Vagina (tissue), 2 donors: ENCODE measurements at places on chromosomes 3 and 15. TPM values are rescaled to one million over a fixed set of nuclear protein-coding genes. Genes with fewer than 3 reads are reported as not detected.

Gene ANP32A
- total RNA-seq: 55.2 TPM

Gene CIDEC
- 51.3 TPM for total RNA-seq

Gene CRYBG3
- 22.6 TPM for total RNA-seq

Gene STT3B
- 65.3 TPM for total RNA-seq

Gene SMAD6
- total RNA-seq: 28.5 TPM

Gene MOBP
- not detected for total RNA-seq

Gene B3GALNT1
- 4.9 TPM for total RNA-seq

Gene TLR9
- total RNA-seq: not detected

Gene GPR176
- 5.4 TPM for total RNA-seq

Gene STRC
- 0.74 TPM for total RNA-seq

DNA sequence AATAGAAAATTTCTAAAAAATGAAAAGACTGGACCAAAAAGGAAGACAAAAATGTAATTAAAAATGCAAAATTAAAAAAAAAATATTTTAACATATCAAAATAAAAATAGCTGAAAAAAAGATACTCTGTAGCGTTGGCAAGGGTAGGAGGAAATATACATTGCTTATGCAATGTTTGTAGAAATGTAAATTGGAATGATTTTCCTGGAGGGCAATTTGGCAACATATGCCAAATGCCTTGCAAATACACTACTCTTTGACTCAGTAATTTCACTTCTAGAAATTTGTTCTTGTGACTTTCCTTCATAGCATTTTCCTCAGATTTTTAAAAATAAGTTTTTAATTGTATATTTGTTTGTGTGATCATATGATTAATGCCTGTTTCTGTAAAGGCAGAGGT, 296.6 kb downstream of the ZNF621 start:
- no peak overlapping the region for H3K4me3 ChIP-seq
- no peaks in the 10 kb centered on the region for H3K36me3 ChIP-seq
- no peaks in the 10 kb centered on the region for H3K27me3 ChIP-seq
- no peaks in the 10 kb centered on the region for H3K4me1 ChIP-seq

- H3K27me3 ChIP-seq: no peaks in the 10 kb centered on the region
- no peaks in the 10 kb centered on the region for H3K36me3 ChIP-seq
- H3K4me3 ChIP-seq: no peak overlapping the region
Measured at GRCh38 chr3:101813817-101814440, 34.9 kb downstream of the NXPE3 start.

GRCh38 chr3:11826628-11827265, 19.9 kb downstream of the TAMM41 start:
- no peak overlapping the region for H3K27ac ChIP-seq
- H3K36me3 ChIP-seq: no peaks in the 10 kb centered on the region
- no peak overlapping the region for H3K4me3 ChIP-seq
- H3K4me1 ChIP-seq: no peaks in the 10 kb centered on the region
- H3K27me3 ChIP-seq: no peaks in the 10 kb centered on the region
- no peak for DNase-seq

DNA sequence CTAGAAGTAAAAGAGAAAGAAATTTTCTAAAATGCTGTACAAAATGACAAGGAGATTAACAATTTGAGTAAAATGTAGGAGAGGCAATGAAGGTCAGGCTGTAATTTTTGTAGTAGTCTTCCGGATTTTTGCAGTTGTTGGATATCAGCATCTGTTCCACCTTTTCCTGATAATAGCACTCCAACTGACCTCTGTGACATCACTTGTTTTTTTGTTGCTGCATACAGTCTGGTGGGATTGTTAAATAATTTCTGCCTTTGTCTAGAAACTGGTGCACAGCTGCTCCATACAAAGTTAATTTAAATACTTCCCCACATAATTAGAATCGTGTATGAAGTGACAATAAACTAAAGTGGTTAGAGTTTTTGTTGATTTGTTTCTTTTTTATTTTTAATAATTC, 731.4 kb downstream of the PLOD2 start:
- no peak overlapping the region for H3K4me3 ChIP-seq
- no peaks in the 10 kb centered on the region for H3K27me3 ChIP-seq
- no peak for DNase-seq
- no peaks in the 10 kb centered on the region for H3K4me1 ChIP-seq

GRCh38 chr15:65406424-65407000, 16.2 kb downstream of the IGDCC4 start:
- no peaks in the 10 kb centered on the region for H3K27me3 ChIP-seq
- no peak for DNase-seq
- H3K4me3 ChIP-seq: no peak overlapping the region
- no peaks in the 10 kb centered on the region for H3K36me3 ChIP-seq

- no peaks in the 10 kb centered on the region for H3K36me3 ChIP-seq
- H3K4me3 ChIP-seq: no peak overlapping the region
- no peak for DNase-seq
- H3K4me1 ChIP-seq: no peaks in the 10 kb centered on the region
- no peak overlapping the region for H3K27ac ChIP-seq
Measured at GRCh38 chr15:74400915-74401757, 32.6 kb downstream of the SEMA7A start.

GRCh38 chr3:67462187-67462586, 192.2 kb downstream of the SUCLG2 start:
- H3K4me3 ChIP-seq: no peak overlapping the region
- DNase-seq: no peak
- H3K4me1 ChIP-seq: no peaks in the 10 kb centered on the region
- H3K27ac ChIP-seq: no peak overlapping the region
- no peaks in the 10 kb centered on the region for H3K27me3 ChIP-seq

- no peaks in the 10 kb centered on the region for H3K36me3 ChIP-seq
- no peak overlapping the region for H3K4me3 ChIP-seq
- H3K27me3 ChIP-seq: no peaks in the 10 kb centered on the region
Measured at GRCh38 chr3:74518610-74519009, 95.8 kb downstream of the CNTN3 start.

GRCh38 chr15:64019764-64020163, 26.5 kb downstream of the DAPK2 start:
- H3K27me3 ChIP-seq: no peaks in the 10 kb centered on the region
- no peak for DNase-seq
- peaks cover 6% of the 10 kb centered on the region for H3K36me3 ChIP-seq
- H3K4me3 ChIP-seq: no peak overlapping the region
- H3K27ac ChIP-seq: no peak overlapping the region

DNA sequence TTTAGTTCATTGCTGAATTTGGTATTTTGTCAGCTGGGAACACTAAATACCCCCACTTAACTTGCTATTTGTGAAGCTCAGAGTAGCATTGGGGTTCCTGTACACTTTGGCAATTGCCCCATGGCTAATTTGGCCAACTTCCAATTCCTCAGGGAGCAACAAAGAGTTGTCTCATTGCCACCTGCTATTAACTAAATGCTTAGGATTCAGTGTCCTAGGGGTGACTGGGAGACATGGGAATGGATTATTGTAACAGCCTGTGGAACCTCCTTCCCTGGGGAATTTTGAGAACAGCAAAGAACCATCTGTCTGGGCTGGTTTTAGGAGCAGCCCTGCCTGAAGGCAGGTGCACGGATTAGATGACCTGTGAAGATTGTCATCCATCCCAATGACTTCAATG, 437.4 kb upstream of the TPRG1 start:
- H3K27ac ChIP-seq: no peak overlapping the region
- no peaks in the 10 kb centered on the region for H3K27me3 ChIP-seq
- DNase-seq: no peak
- H3K4me3 ChIP-seq: no peak overlapping the region
- H3K36me3 ChIP-seq: no peaks in the 10 kb centered on the region

- no peak overlapping the region for H3K4me3 ChIP-seq
- H3K36me3 ChIP-seq: no peaks in the 10 kb centered on the region
- peak; percentile 77 for DNase-seq
- H3K4me1 ChIP-seq: peaks cover 33% of the 10 kb centered on the region
- H3K27ac ChIP-seq: peak overlapping the region; percentile 37
- no peaks in the 10 kb centered on the region for H3K27me3 ChIP-seq
Measured at GRCh38 chr3:159791336-159791735, 197.3 kb upstream of the IL12A start.

- H3K4me3 ChIP-seq: no peak overlapping the region
- H3K4me1 ChIP-seq: peaks cover 93% of the 10 kb centered on the region
- no peaks in the 10 kb centered on the region for H3K36me3 ChIP-seq
- peak overlapping the region; percentile 72 for H3K27ac ChIP-seq
Measured at GRCh38 chr3:11583638-11584046, 60.1 kb downstream of the VGLL4 start.

DNA sequence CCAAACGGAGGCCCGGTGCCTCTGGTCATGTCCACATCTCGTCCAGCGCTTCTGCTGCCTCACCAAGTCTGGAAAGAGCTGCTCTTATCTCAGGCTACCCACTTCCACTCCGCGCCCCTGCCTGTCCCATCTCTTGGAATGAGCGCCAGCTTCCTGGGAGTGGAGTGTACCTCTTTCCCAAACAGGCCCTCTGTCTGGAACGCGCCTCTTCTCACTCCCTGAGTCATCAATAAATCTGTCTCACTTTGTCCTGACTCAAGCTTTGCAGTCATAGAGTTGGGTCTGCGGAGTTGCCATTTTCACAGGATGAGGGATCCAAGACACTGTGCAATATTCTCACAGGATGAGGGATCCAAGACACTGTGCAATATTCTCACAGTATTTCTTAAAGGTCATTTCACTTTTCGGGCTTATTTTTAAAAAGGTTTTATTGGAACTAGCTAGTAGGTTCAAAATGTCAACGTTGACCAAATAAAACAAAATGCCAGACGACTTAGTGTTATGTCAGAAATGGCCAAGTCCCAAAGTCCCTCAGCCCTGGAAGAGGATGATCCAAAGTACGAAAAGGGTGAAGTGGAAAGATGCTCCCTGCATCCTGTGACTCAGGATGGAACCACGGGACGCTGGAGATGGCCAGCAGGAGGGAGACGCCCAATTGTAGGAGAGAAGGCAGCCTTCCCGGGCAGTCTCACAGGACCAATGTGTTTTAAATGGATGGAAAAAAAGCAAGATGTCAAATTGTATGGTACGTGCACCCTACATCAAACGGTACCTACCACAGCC, 81.1 kb downstream of the CHSY1 start:
- peak overlapping the region; percentile 82 for H3K27ac ChIP-seq
- H3K27me3 ChIP-seq: no peaks in the 10 kb centered on the region
- peak; percentile 96 for DNase-seq
- H3K36me3 ChIP-seq: no peaks in the 10 kb centered on the region
- H3K4me3 ChIP-seq: no peak overlapping the region

GRCh38 chr3:109117939-109118338, at the start of gene MORC1:
TSS of gene MORC1 (minus strand) at chr3:109118134. CDS start at chr3:109118059, 75 bp downstream.
- no peaks in the 10 kb centered on the region for H3K27me3 ChIP-seq
- H3K27ac ChIP-seq: no peak within 1 kb of the TSS
- H3K4me1 ChIP-seq: no peaks in the 10 kb centered on the region
- DNase-seq: no peak

DNA sequence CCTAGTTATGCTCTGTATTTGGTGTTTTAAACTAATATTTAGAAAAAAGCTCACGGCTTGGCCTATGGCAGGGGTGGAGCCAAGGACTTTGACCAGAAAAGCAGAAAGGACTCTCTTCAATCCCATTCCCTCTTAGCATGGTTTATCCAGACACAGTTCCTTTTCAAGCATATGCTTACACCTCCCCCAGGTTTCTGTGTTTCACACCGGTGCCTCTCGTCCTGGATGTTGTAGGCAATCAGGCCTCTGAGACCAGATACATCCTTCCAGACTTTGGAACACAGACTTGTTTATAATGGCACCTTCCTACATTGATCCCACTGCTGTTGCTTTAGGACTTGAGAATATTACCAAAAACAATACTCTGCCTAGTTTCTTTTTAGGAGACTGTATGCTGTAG, 440.5 kb upstream of the ARPP21 start:
- H3K36me3 ChIP-seq: no peaks in the 10 kb centered on the region
- H3K4me3 ChIP-seq: no peak overlapping the region
- H3K4me1 ChIP-seq: no peaks in the 10 kb centered on the region
- H3K27ac ChIP-seq: no peak overlapping the region

DNA sequence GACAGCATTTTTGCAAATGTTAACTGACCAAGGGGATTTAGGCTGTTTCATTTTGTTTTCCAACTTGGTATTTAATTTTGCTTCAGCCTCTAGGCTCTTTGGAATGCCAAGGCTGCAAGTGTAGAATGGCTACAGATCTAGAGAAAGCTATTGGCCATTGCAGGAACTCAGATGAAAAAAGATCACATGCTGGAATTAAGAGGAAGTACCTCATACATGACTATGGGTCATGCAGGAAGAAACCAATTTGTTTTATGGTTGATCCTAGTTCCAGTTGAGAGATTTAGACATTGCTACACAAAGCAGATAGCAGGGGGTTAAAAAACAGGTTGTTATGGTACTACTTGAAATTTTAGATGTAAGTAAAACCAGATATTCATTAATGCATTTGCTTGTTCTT, 12.7 kb upstream of the CLDN16 start:
- H3K4me3 ChIP-seq: no peak overlapping the region
- no peaks in the 10 kb centered on the region for H3K4me1 ChIP-seq
- no peaks in the 10 kb centered on the region for H3K36me3 ChIP-seq
- H3K27ac ChIP-seq: no peak overlapping the region
- H3K27me3 ChIP-seq: no peaks in the 10 kb centered on the region

DNA sequence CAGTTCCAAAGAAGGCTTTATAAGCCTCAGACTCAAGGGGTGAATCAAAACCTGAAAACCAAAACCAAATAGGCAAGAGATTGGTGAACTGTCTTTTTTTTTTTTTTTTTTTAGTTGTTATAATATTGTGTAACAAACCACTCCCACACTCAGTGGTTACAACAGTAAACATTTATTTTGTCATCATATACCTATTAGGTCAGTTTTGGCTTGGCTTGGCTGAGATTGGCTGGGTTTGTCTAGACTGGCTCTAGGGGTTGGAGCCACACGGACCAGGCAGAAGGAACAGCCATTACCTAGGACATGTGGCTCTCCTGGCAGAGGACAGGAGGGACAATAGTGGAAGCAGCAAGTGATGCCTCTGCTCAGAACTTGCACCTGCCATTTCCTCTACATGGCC, 26.4 kb upstream of the RYR3 start:
- H3K27me3 ChIP-seq: no peaks in the 10 kb centered on the region
- no peak overlapping the region for H3K27ac ChIP-seq
- H3K4me1 ChIP-seq: no peaks in the 10 kb centered on the region
- H3K4me3 ChIP-seq: no peak overlapping the region

GRCh38 chr3:110849064-110849463, 222.6 kb upstream of the NECTIN3 start:
- H3K4me1 ChIP-seq: no peaks in the 10 kb centered on the region
- no peak overlapping the region for H3K27ac ChIP-seq
- H3K4me3 ChIP-seq: no peak overlapping the region
- H3K36me3 ChIP-seq: no peaks in the 10 kb centered on the region
- no peak for DNase-seq

- H3K27ac ChIP-seq: no peak overlapping the region
- H3K4me1 ChIP-seq: no peaks in the 10 kb centered on the region
- DNase-seq: no peak
- no peak overlapping the region for H3K4me3 ChIP-seq
Measured at GRCh38 chr3:190556351-190556750, 42.5 kb downstream of the IL1RAP start.

GRCh38 chr3:172282850-172283249, 165.4 kb downstream of the GHSR start:
- H3K4me3 ChIP-seq: no peak overlapping the region
- peaks cover 10% of the 10 kb centered on the region for H3K4me1 ChIP-seq
- no peak for DNase-seq
- H3K27me3 ChIP-seq: no peaks in the 10 kb centered on the region
- no peak overlapping the region for H3K27ac ChIP-seq
